ENCODE measurements at places on chromosomes 12 and 14.

GRCh38 chr12:125455556-125455955, 390.3 kb downstream of the AACS start:
- DNase-seq = no peak

- DNase-seq = no peak
These were observed 378.7 kb downstream of the ZFP36L1 start for GRCh38 chr14:68414121-68414520.

GRCh38 chr14:42028607-42029006, 421.9 kb downstream of the LRFN5 start:
- no peak for DNase-seq

DNA sequence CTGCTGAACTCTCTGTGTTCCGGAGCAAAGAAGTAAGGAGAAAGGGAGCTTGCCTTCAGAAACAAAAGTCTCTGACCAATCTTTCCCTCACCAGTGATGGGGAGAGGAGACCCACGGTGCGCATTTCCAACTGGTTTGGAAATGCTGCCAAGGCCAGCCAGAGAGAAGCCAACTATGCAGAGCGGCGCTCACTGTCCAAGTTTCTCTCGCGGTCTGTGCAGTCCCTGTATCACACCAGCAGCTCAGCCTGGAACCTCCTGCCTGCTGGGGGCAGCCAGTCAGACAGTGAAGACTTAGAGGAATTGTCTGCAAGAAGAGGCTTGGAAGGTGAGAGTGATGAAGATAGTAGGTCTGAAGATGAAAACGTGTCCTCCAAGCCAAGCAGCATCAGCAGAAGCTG, 206.2 kb downstream of the NAV3 start:
- no peak for DNase-seq

DNA sequence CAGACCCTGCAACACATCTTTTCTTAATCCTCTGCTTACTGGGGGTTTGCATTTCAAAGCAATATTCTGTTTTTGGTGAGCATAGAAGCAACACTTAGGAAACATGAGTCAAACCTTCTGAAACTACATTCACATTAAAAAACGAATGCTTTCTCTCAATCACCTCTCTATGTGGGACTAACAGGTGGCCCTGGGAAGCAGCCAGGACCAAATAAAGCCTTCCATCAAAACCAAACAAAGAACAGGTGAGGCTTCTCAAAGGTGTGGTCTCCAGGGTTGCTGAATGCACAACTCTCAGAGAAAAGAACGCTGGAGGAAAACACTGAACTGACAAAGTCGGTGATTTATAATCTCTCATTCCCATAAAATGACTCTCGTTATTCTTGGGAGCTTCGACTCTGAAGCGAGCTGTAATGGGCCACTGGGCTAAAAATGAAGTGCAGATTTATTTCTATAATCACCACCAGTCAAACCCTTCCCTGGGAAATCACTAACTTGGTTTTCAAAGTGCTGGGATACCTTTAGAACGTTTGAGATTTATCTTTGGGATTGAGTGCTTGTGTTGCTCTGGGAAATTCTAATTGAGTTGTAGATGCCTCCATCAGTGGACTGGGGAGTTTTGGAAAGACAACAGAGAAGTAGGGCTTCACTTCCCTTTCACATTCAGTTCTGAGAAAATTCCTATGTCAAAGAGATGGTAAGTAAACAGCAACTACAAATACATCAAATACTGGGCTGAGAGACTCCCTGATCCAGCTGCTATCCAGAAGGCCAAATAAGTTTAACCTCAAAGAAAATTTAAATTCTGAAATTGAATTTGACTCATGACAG, 262.0 kb upstream of the TMPO start:
- DNase-seq = no peak

- DNase-seq = no peak
These were observed 129.8 kb downstream of the SEC23A start for GRCh38 chr14:38973083-38973700.

DNA sequence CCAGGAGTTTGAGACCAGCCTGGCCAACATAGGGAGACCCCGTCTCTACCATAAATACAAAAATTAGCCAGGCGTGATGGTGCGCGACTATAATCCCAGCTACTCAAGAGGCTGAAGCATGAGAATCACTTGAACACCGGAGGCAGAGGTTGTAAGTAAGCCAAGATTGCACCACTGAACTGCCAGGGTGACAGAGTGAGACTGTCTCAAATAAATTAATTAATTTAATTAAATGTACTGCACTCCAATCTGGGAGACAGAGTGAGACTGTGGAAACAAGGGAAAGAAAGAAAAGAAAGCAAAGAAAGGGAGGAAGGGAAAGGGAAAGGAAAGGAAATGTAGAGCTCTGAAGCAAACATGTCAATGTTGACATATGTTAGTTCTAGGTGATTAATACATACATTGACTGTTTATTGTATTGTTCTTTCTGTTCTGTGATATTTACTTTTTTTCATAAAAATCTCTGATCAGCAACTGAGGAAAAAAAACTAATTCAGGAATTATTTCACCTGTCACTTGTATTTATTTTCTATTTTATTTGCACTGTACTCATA, 99.6 kb downstream of the DENND5B start:
- no peak for DNase-seq

- no peak for DNase-seq
These were observed 102.0 kb downstream of the MGST1 start for GRCh38 chr12:16449459-16449858.

GRCh38 chr12:53052419-53053217, 2.8 kb downstream of the TNS2 start:
- DNase-seq = no peak

GRCh38 chr12:103642240-103642864, 55.3 kb downstream of the STAB2 start:
- DNase-seq = no peak

DNA sequence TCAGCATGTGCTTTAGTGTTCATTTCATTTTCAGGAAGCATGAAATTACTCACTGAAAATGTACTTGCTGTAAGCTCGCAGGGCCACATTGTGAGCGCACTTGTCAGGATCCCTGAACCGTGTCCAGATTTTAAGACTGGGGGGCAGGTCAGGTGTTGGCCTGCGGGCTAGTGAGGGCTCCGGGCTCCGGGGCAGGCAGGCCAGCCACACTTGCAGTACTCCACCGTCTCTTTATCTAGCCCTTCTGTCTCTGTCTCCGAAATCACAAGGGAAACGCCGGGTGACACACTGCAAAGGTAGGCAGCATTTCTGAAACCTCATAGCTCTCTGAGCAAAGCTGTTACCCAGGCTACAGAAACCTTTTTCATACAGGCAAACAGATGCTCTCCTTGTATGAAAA, 98.7 kb downstream of the EML1 start:
- no peak for DNase-seq

DNA sequence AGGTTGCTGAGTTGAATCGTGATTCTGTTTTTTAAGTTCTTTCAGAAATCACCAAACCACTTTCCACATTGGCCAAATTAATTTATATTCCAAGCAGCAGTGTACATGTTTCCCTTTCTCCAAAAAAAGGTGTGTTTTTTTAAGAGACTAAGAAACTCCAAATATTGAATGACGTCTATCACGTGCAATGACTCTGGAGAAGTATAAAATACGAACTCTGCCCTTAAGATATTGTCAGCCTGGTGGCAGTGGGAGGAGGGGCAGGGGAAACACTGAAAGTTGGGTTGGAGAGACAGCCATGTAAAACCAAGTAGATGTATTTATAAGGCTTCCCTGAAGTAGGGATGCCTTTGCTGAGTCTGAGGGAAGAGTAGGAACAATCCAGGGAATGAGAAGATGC, 50.1 kb upstream of the DHRS4 start:
- no peak for DNase-seq

DNA sequence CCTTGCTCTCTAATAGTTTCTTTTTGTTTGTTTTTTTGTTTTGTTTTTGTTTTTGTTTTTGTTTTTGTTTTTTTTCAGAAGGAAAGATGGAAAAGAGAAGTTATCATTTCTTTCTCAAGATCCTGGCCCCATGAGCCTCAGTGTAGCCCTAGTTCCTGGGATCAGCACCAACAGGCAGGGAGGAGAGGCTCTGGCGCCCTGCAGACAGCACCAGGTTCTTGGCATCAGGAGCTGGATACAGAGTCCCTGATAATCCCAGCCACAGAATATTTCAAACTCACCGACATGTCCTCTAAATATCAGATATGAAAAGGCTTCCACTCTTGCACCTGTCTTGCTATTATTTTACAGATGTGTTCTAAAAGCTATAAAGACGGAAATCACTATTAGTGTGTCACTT, 52.7 kb downstream of the FOXN3 start:
- DNase-seq = no peak

DNA sequence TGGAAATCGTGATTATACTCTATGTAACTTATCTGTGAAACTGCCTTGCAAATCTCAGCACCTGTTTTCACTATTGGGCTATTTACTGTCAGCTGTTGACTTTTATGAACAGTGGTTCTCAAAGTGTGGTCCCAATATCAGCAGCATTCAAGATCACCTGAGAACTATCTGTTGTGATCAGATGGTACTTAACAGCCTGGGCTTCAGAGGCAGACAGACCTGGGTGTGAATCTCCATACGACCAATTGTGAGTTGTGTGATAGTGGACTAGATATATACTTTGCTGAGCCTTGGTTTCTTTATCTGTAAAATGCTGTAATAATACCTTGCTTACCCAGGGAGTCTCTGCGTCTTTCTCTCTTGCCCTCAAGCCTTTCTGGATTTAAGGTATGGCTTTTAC, 105.1 kb downstream of the ERGIC2 start:
- no peak for DNase-seq

GRCh38 chr12:112781767-112782166, 9.8 kb upstream of the RPH3A start:
- DNase-seq = no peak

- DNase-seq = no peak
These were observed 106.0 kb upstream of the PRICKLE1 start for GRCh38 chr12:42695490-42695995.

- no peak for DNase-seq
These were observed 501.7 kb downstream of the DIO2 start for GRCh38 chr14:79709573-79709972.

- DNase-seq = no peak
These were observed 18.6 kb downstream of the PPFIBP1 start for GRCh38 chr12:27542628-27543027.

- DNase-seq = no peak
These were observed 6.1 kb downstream of the HOXC5 start for GRCh38 chr12:54038871-54039414.

DNA sequence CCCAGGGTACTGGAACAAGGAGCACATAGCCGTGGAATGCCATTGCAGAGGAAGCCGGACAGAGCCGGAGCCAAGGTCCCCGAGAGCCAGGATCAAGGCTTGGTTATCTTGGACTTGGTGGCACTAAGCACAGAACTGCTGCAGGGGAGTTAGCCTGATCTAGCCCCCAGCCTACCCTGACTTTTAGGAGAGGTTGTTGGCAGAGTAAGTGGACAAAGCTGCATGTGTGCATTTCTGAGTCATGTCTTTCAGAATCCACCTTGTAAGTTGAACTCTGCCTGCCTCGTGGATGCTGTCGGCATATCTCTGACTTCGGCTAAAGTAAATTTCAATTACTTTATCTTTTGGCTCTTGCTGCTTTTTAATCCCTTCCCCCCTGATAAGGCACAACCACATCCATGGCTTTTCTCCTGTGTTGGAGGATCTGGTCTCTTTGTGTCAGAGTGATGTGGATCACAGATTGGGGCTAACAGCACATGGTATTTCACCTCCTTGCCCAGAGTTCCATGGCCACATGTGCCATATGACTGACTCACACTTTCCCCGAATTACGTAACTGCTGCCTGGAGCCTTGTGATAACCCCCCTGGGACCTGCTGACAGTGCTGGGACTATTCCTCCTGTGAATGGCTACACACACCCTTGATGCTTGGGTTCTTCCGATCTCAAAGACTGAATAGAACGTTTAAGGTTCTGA, 240.3 kb downstream of the EMP1 start:
- no peak for DNase-seq

DNA sequence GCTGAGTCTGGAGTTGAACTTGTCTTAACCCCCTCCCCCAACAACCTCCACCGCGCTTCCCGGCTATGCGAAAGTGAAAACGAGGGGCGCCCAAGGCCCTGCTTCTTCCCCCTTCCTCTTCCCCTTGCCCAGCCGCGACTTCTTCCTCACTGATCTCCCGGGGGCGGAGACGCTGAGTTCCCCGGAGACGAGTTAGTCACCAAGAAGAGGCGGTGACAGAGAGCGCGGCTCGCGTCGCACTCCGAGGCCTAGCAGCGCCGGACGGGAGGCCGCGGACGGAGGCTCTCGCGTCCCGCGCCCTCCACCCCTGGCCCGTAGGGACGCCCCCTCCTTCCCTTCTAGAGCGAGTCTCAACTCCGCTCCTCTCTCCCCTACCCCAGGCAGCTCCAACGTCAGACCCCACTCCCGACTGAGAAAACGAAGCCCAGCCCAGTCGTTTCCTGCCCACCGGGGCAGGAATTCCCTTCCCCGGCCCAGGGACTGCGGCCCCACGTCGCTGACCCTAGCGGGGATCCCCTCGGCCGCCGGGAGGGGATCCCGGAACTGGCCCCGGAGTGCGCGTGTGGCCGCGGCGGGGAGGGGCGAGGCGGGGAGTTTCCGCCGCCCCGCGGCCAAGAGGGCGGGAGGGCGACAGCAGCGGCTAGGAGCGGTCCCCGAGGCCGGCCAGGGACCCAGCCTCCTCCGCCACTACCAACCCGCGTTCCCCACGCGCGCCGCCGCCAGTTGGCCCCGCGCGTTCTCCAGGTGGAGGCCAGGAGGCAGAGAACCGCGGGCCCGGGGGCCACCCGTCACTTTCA, 1.4 kb downstream of the BAZ1A start:
- peak; percentile 79 for DNase-seq

DNA sequence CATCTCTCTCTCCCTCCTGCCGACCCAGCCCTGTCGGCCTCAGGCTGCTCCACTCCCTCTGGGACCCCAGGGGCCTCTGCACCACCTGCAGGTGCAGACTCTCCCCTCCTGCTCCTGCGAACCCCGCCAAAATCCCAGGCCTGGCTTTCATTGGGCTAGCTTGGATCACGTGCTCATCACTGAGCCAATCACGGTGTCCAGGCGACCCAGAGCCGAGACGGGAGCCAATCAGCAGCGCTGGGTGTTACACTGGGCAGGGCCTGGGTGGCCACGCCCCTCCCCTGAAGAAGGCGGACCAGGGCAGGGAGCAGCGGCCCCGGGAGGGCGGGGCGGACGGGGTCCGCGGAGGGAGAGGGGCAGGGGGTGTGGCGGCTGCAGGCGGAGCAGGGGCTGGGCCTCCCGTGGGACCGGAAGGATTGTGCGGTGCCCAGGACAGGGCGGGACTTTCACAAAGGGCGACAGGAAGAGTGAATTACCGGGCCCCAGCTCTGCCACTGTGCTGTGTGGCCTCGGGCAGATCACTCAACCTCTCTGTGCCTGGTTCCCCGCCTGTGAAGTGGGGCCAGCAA, 66.6 kb upstream of the FBRSL1 start:
- no peak for DNase-seq

All from stimulated activated CD8-positive, alpha-beta memory T cell treated with anti-CD3 and anti-CD28 coated beads, Interleukin-4, amount 100 ng/mL, for 4 hours (primary cell).